CD4-positive, alpha-beta T cell treated with Interleukin-17A for 1 hour (primary cell): ENCODE measurements at places on chromosomes 13 and 19.
A peak's percentile ranks its signal among the peaks of the same experiment; 100 is the strongest.

DNA sequence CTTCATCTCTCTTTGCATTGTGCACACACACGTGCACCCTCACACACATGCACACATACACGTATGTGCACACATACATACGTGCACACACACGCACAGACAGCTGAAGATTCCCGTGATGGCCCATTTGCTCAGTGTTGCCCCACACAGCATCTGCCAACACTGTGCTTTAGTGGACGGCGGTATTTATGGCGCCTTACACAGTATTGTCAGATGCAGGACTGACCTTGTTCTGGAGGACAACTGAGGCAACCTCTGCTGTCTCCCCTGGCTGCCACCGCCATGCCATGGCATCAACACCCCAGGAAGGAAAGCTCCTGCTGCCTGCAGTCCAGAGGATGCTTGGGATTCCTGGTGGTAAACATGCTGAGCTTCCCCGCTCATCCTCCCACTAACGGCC is 316.4 kb downstream of the TEX29 start:
- no peak for DNase-seq

- DNase-seq = peak; percentile 71
These were observed 15.3 kb upstream of the GPR183 start for GRCh38 chr13:99322297-99323103.

GRCh38 chr13:45410466-45410865 is 7.7 kb downstream of the SLC25A30 start:
- no peak for DNase-seq

DNA sequence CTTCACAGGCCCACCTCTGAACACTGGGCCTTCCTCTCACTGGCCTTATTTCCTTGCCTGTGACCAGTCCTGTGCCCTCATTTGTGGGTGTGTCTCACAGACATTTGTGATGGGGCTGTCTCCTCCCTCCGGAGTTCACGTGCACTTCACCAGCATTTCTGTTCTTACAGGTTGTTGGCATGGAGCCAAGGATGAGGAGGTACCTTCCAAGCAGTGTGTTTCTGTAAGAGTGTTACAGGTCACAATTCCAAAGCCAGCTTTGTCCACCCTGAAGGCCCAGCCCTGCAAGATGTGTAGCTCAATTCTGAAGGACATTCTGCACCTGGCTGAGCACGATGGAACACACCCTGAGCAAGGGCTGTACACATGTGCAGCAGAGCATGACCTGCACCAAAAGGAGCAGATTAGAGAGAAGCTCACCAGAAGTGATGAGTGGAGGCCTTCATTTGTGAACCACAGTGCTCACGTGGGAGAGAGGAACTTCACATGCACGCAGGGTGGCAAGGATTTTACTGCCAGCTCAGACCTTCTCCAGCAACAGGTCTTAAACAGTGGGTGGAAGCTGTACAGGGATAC is 8.1 kb downstream of the ZNF749 start:
- no peak for DNase-seq

- DNase-seq = no peak
These were observed 34.4 kb upstream of the FXYD3 start for GRCh38 chr19:35081201-35081600.

DNA sequence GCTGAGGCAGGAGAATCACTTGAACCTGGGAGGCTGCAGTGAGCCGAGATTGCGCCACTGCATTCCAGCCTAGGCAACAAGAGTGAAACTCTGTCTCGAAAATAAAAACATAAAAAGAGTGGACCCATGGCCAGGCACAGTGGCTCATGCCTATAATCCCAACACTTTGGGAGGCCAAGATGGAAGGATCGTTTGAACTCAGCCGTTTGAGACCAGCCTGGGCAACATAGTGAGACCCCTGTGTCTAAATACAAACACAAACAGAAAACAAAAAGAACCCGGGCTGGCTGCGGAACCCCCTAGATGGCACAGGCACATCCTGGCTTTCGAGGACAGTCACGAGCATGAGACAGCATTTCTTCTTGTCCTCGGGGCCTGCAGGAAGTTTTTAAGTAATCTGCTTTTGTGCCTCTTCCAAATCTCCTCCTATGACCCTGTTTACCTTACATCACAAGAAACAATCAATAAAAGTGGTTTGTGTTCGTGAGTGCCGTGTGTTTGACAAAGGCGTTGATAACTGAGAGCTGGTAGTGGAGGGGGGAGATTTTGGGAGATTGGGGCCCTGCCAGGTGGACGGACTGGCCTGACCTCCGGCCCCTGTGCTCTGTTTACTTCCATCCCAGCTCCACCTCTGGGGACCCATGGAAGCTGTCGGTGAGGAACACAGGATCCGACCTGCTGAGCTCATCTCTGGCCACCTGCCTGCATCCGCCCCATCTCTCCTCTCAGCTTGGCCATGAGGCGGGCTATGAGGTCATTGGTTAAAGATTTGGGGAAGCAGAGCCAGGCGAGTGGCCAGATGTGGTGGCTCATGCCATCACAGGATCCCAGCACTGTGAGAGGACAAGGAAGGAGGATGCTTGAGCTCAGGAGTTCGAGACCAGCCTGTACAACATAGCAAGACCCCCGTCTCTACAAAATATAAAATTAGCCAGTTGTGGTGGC is 5.9 kb upstream of the GDF15 start:
- DNase-seq = no peak

DNA sequence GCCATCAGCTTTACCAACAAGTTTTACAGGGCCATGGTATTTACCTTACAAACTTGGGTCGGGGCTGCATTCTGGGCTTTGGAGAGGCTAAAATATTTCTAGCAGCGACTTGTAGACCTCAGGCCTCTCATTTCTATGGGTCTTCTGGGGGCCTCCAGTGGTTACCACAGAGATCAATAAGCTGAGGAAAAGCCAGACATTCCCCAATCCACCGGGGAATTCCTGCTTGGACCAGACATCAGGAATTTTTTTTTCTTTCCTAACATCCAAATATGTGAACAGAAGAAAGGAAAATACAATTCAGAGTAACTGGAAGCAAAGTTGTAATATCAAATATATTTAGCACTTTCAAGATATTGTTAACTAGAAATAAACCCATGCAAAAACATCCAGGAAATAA is 1.5 kb downstream of the DZIP1 start:
- DNase-seq = no peak

DNA sequence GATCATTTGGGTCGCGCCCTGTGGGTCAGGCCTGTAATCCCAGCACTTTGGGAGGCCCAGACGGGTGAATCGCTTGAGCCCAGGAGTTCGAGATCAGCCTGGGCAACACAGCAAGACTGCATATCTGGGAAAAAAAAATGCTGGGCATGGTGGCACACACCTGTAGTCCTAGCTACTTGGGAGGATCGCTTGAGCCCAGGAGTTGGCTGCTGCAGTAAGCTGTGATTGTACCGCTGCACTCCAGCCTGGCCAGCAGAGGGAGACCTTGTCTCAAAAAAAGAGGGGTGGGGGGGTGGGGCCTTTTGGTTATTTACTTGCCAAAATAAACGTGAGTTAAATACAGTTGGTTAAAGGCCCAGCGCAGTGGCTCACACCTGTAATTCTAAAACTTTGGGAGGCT is 9.8 kb upstream of the ZNF544 start:
- DNase-seq = peak; percentile 60

DNA sequence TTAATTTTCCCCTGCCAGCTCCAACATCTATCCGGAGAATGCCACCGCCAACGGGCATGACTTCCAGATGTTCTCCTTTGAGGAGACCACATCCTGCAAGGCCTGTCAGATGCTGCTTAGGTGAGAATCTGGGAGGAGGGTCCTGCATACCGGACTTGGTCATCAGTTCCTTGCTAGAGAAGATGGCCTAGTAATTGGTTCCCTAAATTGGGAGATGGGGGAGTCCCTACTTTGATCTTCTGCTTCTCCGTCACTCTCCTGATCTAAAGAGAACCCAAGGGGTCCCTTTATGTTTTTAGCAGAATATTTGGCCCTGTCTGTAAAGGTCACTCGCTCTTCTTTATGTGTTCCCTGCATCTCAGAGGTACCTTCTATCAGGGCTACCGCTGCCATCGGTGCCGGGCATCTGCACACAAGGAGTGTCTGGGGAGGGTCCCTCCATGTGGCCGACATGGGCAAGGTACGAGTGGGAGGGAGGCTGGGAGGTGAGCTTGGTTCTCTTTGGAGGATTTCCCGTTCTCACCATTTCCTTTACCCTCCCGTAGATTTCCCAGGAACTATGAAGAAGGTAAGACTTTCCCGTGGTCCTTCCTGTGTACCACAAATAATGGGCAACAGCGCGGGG is 54.1 kb upstream of the ADGRE1 start:
- no peak for DNase-seq

DNA sequence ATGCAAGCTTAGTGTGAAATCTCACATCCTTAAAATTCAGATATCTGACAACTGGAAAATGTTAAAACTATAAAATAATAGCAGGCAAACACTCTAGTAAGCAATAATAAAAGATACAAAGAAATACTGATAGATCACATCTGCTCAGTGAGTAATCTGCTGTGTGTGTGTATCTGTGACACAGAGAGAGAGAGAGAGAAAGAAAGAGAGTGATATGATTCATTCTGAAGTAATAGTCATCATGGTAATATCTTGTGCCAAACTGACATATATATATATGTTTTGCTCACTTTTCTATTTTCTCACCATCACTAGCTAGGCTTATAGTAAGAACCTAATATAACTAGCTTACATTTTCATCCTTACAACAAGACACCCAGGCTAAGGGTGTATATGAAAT is 288.0 kb upstream of the SLITRK6 start:
- DNase-seq = no peak

DNA sequence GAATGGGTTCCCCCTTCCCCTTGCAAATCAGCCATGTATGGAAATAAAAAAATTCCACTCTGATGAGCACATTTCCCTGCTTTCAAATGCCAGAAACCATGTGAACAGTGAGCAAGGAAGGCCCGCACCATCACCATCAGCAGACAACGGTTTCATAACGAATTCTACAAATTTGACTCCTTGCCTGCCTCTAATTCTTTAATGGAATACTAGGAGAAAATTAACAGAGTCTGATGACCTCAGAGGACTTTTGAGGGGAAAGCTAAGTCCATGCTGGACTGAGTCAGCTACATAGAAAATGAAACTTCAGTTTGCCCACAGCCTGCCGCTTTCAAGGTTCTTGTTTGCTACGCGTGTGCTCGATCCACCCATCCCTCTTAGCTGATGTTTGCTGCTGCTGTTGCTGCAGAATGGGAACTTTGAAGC is 46.7 kb upstream of the KL start:
- no peak for DNase-seq

DNA sequence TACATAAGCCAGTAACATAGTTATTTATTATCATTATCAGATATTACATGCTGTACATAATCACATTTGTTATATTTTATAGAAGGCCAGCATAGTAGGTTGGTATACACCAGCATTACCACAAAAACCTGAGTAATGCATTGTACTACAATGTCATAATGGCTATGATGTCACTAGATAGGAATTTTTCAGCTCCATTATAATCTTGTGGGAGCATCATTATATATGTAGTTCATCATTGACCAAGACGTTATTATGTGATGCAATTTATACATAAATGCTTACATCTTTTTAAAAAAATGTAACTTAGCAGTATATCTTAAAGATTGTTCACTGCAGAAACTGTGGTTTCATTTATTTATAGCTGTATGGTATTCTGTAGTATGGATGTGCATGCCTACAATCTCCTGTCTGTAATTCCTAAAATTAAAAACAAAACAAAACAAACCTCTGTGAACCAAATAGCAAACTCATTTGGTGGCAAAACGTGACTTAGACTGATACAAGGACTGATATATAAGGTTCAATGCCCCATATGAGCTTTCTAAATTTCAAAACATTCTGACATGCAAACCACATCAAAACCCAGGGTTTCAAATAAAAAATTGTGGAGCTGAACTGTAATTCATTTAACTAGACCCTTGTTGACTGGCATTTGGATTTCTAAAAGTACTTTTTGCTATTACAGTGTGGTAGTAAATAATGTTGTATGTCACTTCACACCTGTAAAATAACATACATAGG is 250.9 kb downstream of the DLEU7 start:
- DNase-seq = no peak

DNA sequence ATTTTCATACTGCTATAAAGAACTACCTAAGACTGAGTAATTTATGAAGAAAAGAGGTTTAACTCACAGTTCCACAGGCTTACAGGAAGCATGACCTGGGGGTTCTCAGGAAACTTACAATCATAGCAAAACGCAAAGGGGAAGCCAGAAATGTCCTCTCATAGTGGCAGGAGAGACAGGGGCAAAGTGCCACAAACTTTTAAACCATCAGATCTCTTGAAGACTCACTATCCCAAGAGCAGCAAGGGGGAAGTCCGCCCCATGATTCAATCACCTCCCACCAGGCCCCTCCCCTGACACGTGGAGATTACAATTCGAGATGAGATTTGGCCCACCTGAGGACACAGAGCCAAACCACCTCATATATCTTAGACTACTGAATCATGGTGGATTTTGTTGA is 198.7 kb downstream of the KCTD12 start:
- DNase-seq = no peak

DNA sequence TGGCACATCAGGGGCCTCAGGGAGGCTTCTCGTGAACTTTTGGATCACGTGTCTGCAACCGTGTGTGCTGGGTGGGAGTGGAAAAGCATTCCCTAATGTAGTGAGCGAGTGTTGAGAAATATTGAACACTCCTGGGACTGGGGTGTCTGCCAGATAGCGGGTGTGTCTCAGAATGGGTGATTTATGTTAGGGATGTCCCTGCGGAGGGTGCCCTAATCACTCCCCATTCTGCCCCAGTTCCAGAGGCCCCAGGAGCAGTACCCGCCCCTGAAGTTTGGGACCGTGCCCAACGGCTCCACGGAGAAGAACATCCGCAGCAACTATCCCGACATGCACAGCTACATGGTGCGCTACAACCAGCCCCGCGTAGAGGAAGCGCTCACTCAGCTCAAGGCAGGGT is 24.2 kb upstream of the GRWD1 start:
- DNase-seq = no peak
